ENCODE measurements at places on chromosomes 1 and 21.

GRCh38 chr1:57916041-57916440 lies 492.2 kb upstream of the DAB1 start:
- DNase-seq = no peak

- DNase-seq = no peak
Observed at GRCh38 chr1:16625497-16626408, 12.4 kb upstream of the NBPF1 start.

DNA sequence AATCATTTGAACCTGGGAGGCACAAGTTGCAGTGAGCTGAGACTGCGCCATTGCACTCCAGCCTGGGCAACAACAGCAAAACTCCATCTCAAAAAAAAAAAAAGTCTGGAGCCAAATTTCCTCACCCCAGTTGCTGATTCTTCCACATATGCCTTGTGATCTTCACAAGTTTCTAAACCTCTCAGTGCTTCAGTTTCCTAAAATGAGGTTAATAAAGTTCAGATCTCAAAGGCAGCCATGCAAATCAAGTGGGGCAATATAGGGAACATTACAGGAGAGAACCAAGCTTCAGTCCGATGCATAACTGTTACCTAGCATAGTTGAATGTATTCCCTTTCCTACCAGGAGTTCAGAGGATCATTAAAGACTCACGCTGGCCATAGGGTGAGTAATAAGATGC lies 4.8 kb downstream of the ITLN1 start:
- DNase-seq = no peak

DNA sequence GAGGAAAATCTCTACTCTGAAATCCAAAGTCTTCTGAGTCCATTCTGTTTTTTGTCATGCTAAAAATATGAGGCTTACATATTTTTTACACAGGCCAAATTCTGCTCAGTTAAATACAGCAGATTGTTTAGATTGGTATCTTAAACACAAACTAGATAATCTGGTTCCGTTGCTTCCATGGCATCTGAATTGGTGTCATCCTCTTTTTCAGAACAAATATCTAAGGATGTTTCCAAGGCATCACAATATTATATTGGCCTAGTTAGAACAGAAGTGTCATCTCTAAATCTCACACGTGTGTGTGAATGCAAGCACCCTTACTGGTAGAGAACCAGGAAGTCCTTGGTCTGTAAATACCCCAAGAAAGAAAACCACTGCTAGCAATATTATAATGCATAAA lies 151.2 kb downstream of the NRIP1 start:
- no peak for DNase-seq

- DNase-seq = no peak
Observed at GRCh38 chr21:33844104-33844889, 71.3 kb downstream of the ATP5PO start.

GRCh38 chr1:21898326-21899200 lies 38.5 kb downstream of the HSPG2 start:
- DNase-seq = no peak

DNA sequence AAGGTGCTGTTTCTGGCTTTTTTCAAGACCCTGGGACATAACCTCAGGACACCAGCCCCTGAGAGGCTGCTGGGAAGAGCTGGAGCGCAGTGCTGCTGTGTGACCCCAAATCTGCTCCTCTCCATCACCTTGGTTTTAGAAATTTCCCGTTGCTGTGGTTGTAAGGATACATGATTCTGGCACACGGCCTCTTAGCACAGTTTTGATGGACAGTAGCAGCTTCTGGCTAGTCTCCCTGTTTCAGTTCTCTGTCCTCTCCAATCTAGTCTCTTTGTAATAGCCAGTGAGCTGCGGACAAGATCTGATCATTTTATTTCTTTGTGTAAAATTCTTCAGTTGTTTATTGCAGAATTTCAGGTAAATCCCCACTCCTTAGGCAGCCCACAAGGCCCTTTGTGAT lies 3.1 kb downstream of the CLIC6 start:
- DNase-seq = no peak

DNA sequence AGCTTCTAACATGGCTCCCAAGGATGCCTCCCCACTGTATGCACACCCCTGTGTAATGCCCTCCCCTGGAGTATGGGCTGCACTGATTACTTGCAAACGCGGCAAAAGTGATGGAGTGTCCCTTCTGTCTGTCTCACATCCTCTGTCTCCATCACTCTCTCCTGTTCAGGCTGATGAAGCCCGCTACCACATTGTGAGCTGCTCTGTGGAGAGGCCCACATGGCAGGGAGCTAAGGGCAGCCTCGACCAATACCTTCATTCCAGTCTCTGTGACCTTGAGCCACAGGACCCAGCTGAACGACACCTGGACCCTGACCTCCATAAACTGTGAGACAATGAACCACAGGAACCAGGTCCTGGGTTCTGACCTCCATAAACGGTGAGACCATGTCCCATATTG lies 154.1 kb upstream of the ETV3 start:
- no peak for DNase-seq

DNA sequence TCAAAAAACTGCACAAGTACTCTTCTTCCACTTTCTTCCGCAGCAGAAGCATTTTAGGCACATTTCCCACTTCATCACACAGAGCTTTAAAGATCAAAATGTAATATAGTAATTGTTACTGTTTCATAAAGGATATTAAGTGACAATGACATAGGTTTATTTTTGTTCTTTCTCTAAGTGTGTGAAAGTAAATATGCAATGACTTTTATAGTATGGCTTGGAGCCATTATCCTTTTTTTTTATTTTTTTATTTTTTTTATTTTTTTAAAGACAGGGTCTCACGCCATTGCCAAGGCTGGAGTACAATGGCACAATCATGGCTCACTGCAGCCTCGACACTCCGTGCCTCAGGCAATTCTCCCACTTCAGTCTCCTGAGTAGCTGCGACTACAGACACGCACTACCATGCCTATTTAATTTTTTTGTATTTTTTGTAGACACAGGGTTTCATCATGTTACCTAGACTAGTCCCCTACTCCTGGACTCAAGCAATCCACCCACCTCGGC lies 7.0 kb downstream of the TRIM33 start:
- no peak for DNase-seq

DNA sequence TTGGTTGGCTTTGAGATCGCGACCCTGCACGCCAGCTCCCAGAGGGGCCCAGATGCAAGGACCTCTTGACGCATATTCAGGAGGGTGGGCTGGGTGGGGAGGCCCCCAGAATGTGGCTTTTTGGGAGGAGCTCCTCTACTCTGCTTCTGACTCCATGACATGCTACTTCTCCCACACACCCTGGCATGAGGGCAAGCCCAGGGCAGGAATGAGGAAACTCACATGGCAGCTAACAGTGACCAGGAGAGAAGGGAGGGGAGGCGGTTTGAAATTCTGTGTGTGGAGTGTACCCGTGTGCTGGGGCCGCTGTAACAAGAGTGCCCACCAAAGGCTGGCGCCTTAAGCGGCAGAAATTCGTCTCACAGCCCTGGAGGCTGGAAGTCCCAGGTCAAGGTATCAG lies 61.3 kb upstream of the GPR153 start:
- no peak for DNase-seq

GRCh38 chr1:235161685-235162327 lies 756 bp upstream of the RBM34 start:
- DNase-seq = no peak

- no peak for DNase-seq
Observed at GRCh38 chr1:155942578-155943141, 1.2 kb downstream of the RXFP4 start.

- DNase-seq = no peak
Observed at GRCh38 chr21:41407541-41408460, 18.2 kb upstream of the MX1 start.

DNA sequence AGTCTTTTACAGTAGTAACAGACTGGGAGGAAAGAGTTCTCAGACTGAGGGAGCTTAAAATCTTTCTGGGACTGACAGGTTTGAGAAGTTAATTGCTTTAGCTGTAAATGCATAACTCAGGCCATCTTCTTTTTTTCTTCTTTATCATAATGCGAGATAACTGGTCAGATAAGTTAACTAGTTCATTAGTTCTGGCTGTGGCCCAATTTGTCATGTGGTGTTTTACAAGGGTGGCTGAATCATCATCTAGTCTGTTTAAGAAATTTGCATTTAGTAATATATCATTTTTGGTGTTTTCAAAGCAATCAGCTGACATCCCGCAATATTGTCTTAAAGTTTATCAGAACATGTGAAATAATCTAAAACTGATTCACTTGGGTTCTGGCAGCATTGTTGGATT lies 14.0 kb downstream of the HSD3B2 start:
- no peak for DNase-seq

DNA sequence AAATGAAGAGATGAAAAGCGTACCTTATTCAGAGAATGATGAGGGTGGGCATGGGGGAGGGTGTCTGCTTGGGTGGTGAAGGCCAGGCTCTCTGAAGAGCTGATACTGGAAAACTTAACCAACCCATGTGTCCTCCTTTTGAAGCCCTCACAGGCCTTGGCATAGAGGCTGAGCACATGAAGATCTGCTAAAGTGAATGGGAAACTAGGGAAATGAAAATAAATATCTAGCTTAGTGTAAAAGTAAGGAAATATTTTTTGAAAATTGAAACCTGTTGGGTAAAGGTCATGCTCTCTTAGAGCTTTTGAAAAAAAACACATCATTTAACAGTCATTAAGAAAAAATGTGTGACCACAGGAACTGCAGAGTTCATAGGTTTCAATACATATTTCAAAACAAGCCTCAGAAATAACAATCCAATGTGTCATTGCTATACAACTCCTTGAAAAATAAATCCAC lies 40.5 kb upstream of the RALGPS2 start:
- DNase-seq = no peak

Data from DMS 273 treated with DMSO at 0.1 percent for 48 hours (cell line).